T-helper 2 cell (primary cell): ENCODE measurements at places on chromosomes 2 and 18.

GRCh38 chr2:137229834-137230233 lies 464.5 kb downstream of the THSD7B start:
- DNase-seq = no peak

DNA sequence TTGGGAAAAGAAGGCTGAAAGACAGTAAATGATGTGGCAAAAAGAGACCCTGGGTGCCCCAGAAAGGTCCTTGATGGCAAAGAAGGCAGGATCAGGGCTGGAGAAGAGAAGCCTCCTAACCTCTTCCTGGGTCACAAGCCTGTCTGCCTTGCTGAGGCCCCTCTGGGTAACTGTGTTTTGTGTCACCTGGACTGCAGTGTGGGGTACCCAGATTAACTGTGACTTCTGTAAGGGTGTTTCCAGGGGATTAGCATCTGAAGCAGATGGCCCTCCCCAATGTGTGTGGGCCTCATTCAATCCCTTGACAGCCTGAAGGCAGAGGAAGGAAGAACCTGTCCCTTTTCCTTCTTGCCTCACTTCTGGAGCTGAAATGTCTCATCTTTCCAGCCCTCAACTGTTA lies 35.6 kb upstream of the APCDD1 start:
- no peak for DNase-seq

- DNase-seq = no peak
These were observed 28.6 kb downstream of the PPP1R1C start for GRCh38 chr2:182014284-182014683.

- no peak for DNase-seq
These were observed 36.6 kb downstream of the ZDBF2 start for GRCh38 chr2:206311026-206311425.

DNA sequence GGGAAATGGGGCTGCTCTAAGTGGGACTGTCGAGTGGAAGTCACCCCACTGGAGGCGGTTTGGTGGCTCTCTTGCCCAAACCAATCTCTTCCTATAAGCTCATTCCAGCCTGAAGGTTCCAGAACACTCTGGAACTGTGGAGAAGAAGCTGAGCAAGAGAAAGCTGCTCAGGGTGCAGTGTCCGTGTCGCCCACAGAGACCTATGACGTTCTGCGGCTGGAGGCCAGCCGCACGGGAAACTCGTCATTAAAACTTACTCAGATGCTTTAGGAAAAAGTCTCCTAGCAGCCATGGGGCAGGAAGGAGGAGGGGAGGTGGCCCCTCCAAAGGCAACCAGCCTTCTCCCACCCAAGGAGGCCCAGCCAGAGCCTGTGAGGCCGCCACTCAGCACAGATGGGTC lies 41.7 kb downstream of the ADCY3 start:
- DNase-seq = no peak
